ENCODE measurements at places on chromosomes 12 and 14.

DNA sequence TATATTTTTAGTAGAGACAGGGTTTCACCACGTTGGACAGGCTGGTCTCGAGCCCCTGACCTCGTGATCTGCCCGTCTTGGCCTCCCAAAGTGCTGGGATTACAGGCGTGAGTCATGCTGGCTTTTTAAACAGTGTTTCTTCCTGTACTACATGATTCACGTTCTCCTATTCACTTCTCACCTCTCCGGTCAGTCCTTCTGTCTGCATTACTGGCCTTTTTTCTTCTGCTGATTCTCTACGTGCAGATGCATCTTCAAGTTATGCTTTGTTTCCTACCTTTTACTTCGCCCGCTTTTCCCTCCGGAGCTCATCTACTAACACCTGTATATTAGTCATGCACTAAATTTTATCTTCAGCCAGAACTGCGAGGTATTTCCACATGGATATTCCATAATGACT is 296.2 kb upstream of the FLRT2 start:
- no peak for DNase-seq

DNA sequence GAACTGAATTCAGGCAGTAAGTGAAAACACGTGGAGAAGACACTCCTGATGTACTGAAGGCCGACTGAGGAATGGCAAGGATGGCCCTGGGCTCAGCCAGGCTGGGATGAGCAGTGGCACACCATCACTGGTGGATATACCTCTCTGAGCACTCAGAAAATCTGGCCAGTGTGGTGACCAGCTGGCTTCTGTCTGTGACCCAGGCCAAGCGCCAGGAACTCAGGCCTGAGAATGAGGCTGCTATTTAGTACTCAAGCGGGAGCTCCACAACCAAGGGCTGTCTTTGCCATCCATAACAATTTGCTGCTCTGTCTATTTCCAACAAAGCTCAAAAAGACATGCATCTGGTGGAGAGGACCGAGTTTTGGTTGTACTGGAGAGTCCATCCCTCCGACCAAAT is 586.3 kb downstream of the BCL11B start:
- no peak for DNase-seq

DNA sequence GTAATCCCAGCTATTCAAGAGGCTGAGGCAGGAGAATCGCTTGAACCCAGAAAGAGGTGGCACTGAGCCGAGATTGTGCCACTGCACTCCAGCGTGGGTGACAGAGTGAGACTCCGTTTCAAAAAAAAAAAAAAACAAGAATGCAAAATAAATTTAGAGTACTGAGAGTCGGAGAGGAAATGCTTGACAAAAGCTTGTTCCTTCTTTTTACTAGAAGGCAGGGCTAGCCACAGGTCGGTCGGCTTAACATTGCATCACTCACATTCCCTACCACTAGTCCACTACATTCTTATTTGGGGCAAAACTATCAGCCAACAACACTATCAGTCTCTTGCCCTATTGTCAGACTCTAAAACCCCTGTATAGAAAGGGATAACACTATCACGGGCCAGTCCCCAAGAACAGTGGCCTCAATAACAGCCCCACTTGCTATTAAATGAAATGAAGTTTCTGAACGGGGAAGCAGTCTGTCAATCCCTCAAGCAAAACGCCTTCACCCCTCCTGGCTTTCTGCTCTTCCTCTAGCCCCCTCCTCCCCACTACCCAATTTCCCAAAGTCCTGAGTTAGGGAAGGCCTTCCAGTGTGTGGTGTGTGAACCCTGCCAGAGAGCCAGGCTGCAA is 1.0 kb downstream of the RNF41 start:
- peak; percentile 25 for DNase-seq

DNA sequence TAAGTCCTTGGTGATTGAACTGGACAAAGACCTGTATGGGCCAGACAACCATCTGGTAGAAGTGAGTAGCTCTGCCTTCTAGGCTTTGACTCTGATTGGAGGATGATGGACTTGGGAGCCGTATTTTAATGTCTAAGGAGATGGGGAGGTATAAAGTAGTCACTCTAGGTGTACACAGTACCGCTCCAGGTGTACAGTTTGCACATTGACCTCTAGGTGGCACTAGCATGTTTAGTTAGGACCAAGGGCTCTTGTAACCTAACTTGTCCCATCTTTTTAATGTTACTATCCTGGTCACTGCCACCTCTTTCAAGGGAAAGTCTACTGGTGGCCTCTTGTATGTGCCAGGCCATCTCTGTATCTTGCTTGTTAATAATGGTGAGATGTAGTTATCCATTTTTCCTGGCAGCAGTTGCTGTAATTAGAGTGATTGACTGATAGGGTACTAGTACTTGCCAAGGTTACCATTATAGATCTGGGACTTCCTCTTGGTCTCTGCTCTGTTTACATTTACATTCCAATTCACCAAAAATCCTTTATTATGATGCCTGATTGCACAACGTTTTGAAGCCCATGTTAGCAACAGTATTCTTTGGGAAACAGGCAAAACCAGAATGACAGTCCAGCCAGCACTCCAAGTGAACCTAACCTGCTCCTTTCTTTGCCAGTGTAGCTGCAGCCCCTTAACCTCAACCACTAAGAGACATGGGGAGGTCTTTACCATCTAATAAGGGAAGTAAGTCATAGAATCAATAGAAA is 3.6 kb downstream of the SMARCD1 start:
- DNase-seq, result peak; percentile 39

- no peak for DNase-seq
Observed at GRCh38 chr12:15334225-15334624, 11.9 kb downstream of the PTPRO start.

DNA sequence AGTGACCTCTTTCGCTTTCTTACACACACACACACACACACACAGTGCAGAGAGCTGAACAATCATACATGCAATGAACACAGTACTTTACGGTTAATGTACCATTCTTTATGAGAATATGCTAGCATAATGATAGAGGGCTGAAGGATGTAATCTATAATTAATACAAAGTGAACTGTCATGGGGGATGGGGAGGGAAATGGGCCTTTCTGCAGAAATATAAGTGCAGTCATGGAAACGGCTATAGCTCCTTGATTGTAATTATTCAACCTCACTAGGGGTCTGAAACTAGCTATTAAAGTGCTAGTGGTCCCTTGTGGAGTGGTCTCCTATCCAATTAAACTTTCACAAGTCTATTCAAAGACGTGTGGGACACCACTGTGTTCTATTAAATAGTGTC is 443.2 kb upstream of the FOXG1 start:
- DNase-seq, result no peak

DNA sequence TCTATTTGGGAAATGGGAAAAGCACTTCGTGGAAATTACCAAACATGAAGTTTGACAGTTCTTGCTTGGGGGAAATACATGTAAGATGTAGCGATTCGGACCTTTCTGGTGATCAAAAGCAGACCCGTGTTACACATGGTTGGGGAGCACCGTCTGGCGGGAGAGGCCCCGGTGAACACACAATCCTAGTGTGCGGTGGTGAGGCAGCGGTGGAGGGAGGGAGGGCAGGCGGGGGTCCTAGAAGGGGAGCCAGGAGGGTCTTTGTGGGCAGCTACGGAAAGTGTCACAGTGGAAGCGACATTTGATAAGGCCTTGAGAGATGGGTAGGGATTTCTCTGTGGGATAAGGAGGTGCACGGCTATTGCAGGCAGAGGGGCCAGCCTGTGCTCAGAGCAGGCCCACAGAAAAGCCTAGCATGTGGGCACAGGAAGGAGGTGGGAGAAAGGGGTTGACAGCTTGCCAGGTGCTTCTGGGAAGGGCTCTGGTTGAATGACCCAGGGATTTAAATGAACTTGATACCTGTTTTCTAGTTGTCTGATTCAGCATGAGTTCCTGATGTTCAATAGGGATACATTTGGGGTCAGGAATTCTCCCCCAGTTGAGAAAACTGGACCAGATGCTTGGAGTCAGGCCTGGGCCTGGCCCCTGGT is 7.2 kb downstream of the MVK start:
- DNase-seq, result no peak

DNA sequence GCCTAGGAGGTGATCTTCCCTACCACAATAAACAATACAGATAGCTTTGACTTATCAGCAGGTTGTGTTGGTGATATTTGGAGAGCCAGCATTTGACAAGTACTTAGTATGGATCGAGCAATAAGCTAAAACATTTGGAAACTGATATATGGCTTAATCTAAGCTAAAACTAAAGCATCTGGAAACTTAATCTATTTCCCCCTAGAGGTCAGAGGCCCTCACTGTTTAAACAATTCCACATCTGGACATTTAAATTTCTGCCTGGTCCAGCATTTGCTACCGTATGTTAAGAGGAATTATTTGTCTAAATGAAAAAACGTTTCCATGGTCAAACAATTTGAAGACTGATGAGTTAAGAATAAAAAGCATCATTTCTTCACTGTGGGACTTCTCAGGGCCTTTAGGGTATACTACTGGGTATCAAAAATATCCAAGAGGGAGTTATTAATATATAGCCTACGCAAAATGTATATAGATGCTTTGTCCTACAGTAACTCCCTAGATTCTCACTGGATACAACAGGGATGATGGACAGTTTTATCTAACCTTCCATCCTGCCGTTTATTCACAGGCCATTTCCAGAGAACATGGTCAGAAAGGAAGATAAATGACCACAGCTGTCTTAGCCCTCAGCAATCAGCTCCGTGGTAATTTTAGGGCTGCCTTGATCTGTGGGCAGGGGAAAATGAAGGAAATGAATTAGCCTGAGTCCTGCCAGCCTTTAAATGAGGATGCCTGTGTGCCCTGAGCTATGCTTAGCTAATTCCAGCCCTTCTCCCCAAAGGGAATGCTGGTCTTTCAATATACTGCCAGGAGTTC is 135.4 kb upstream of the NUDT4 start:
- no peak for DNase-seq

GRCh38 chr12:132441871-132442863 is 47.8 kb upstream of the FBRSL1 start:
- DNase-seq, result no peak

GRCh38 chr14:48786498-48786897 is 799.7 kb downstream of the RPS29 start:
- DNase-seq, result no peak

GRCh38 chr12:12376646-12377448 is 20.0 kb downstream of the BORCS5 start:
- peak; percentile 80 for DNase-seq

DNA sequence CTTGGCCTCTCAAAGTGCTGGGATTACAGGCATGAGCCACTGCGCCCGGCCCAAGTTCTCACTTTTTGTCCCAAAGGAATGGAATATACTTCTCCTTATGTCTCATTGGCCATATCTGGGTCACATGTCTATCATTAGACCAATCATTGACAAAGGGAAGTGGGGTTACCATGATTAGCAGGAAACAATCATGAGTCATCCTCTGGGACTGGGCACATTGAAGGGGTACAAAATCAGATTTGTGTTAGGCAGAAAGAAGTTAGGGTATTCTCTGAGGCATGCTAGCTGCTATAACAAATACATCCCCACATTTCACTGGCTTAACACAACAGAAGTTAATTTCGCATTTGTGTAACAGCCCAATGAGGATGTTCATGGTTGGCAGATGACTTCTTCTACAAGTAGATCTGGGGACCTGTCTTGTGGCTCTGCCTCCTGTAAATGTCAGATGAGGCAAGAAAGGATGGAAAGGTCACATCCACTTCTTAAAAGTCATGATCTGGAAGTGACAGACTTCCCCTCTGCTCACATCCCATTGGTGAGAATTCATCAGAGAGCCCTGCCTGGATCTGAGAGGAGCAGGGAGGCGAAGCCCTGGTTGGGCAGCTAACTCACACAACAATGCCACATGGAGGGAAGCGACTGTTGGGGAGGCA is 3.1 kb downstream of the CCDC63 start:
- no peak for DNase-seq

DNA sequence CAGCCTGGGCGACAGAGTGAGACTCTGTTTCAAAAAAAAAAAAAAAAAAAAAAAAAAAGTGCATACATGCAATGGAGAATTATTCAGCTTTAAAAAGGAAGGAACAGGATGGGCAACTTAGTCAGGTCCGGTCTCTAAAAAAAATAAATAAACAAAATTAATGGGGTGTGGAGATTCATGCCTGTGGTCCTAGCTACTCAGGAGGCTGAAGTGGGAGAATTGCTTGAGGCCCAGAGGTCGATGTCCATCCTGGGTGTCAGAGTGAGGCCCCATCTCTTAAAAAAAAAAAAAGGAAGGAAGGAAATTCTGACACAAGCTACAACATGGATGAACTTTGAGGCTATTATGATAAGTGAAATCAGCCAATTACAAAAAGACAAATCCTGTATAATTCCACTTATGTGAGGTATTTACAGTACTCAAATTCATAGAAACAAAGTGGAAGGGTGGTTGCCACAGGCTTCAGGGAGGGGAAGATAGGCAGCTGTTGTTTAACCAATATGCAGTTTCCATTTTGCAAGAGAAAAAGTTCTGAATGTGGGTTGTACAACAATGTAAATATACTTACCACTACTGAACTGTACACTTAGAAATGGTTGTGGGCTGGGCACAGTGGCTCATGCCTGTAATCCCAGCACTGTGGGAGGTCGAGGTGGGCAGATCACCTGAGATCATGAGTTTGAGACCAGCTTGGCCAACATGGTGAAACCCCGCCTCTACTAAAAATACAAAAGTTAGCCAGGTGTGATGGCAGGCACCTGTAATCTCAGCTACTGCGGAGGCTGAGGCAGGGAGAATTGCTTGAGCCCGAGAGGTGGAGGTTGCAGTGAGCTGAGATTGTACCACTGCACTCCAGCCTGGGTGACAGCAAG is 12.3 kb upstream of the APOF start:
- peak; percentile 60 for DNase-seq

- DNase-seq, result no peak
Observed at GRCh38 chr12:77033658-77034536, 31.5 kb downstream of the E2F7 start.

DNA sequence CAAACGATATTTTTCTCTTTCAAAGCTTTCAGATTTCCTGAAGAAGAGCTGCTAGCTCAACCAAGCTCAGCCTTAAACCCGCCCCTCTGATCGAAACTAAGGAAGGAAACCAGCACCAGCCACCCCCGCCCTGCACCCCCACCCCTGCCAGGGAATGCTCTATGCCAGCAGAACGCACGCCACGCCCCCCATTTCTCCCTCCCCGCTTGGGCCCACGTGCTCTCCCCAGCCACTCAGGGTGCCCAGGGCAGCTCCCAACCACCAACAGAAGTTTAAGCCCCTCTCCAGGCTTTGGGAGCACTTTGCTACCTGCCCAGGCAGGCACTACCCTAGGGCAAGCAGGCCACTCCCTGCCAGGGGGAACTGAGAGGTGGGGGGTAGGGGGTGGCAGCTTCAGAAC is 18.8 kb upstream of the KRT78 start:
- DNase-seq, result no peak

DNA sequence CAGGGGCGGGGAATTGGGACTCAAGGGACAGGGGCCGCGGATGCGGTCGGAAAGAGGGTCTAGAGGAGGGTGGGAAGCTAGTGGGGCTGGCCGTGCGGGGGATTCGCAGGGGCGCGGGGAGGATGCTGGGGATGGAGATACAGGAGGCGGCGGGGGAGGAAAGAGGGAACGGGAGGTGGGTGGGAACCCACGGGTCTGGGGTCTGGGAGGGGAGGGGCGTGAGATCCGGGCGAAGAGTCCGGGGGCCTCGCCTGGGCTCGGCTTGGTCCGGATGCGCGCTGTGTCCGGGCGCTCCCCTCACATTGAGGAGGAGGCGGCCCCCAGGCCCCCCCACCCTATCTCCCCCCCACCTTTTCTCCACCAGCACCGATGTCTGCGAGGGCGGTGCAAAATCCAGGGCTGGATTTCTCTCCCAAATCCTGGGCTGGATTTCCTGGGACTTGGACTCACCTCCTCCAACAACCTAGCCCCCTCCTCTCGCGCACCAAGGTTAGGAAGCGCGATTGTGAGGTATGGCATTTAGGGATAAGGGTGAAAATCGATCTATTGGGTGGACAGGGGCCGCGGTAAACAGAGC is at the start of gene AGAP2:
TSS of gene AGAP2 (minus strand) at position 82 of the 577 bp plus-strand sequence. CDS start 496 bp downstream, outside the sequence.
- DNase-seq, result no peak
